ENCODE measurements at places on chromosomes 16 and 17.

DNA sequence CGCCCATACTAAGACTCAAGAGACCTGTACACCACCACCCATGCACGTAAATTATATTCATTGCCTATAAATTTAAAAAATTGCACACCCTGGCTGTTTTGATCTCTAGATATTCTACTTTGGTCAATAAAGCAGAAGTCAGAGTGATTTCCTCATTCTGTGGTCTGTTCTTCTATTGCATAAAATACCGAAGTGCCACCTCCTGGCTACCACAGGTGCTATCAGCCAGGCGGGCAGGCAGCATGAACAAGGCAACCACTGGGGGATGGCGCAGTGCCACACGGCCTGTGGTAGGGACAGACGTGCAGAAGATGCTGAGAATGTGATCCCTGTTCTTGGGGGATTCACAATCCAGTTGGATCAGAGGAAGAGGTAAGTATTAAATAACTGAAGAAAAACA lies 122.3 kb downstream of the CDK5R1 start:
- DNase-seq: peak; percentile 83

GRCh38 chr17:4789701-4789950 lies 862 bp downstream of the GLTPD2 start:
- no peak for DNase-seq

DNA sequence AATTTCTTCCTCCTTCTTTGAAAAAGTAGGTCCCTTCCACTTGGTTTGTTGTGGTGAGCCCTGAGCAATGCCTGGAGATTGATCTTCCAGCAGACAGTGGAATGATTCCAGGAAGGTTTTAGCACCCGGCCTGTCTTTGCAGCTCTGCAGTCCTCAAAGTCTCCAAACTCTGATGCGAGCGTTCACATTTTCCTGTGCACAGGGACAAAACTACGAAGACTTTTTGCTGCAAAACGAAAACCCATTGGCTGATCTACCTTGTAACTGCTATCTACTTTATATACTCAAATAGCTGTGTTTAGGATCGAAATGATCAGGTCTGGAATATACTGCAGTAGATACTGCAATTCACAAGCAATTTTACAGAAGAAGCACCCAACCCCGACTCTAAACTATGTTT lies 21.7 kb downstream of the G6PC1 start:
- DNase-seq: no peak

- peak; percentile 86 for DNase-seq
Measured at GRCh38 chr17:75720656-75721462, at the start of gene ITGB4. Gene ITGB4 (plus strand): TSS chr17:75721459. CDS start chr17:75724704, 3,245 bp downstream.

- no peak for DNase-seq
Measured at GRCh38 chr16:25143928-25144327, 32.4 kb downstream of the LCMT1 start.

DNA sequence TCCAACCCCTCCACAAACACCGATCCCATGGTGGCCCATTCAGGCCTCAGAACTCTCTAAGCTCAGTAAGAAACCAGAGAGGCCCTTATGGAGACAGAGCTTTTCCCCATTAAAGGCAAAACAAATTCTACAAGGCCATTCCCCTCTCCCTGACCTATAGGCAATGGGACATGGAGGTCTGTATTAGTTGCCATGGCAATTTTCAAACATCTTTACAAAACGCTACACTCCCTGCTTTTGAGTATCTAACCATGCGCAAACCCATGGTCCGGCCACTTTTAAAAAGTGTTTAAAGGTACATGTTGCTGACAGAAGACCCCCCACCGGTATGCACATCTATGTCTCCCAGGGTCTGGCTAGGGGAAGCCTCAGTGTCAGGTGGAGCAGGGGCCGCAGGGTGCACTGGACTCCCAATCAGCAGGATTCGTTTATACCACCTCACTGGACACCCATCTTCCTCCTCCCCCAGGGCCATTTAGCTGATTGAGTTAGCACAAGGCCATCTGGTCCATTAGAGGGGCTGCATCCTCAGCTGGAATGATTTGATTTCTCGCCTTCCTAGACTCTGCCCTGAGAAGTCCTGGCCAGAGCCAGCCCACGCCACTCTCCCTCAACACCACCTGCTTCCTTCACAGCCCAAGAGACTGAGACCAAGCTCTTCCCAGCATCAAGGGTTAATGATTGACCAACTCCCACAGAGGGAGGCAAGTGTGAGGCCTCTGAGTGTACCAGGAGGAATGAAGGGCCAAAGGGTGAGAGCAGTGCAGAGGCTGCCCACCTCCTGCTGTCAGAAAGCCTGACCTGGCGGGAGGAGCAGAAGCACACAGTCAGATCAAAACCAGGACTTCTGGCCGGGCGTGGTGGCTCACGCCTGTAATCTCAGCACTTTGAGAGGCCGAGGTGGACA lies 10.9 kb downstream of the ACLY start:
- no peak for DNase-seq

DNA sequence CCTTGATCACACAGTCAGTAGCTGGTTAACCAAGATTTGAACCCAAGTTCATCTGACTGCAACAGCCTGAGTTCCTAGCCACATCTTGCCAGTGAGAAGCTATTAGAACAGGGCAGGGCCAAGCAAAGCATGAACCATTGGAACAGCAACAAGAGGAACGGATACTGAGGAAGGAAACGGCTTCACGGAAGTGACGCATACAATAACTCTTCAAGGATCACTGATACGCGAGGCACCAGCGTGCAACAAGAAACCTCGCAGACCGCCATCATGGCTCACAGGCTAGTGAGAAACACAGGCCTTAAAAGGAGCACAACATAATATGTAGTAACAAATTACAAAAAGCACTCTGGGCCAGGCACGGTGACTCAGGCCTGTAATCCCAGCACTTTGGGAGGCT lies 114.9 kb downstream of the CDYL2 start:
- no peak for DNase-seq

- no peak for DNase-seq
Measured at GRCh38 chr17:78891406-78892061, 11.5 kb downstream of the CEP295NL start.

- DNase-seq: no peak
Measured at GRCh38 chr17:199806-200545, 18.5 kb upstream of the DOC2B start.

DNA sequence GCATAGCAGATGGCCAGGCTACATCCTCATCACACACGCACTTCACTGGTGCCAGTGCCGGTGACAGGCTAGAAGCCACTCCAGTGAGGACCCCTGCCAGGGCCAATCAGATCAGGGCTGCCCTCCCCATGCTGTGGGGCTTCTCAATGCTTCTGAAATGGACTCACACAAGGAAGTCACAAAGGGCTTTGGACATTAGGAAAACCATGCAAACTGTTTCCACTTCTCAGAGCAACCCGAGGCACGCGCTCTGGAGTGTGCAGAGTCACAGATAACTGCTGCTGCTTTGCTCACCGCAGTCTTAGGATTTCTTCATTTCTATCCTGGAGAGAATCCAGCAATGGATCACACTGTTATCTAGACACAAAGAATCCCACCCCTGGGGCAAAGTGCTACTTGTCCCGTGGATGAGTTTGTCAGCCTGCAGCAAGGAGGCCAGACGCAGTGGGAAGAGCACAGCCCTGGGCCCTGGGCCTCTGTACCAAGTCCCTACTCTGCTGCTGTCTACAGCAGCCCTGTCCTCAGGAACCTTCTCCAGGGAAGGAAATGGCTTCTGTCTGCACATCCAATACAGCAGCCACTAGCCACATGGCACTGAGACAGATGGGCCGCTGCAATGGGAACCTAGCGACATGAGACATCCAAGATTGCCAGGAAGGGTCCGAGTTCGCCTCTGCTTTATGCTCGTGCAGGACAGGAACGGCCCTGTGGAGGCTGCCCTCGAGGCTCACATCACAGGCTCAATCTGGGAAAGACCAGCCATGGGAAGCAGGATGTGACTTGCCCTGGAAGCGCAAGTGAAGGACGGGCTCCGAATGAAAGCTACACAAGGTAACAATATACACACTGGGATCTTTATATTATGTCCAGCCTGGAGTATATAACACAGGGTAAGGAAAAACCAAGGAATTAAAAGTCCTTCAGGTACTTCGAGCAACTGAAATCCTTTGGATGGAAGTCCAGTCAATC lies 169.3 kb downstream of the ZFHX3 start:
- no peak for DNase-seq
